ENCODE measurements at places on chromosomes 7 and 10.
A peak's percentile ranks its signal among the peaks of the same experiment; 100 is the strongest.

GRCh38 chr10:36494371-36494770 is 631.0 kb upstream of the ANKRD30A start:
- DNase-seq, result no peak

GRCh38 chr10:110007161-110007700 is 553 bp upstream of the ADD3 start:
- peak; percentile 75 for DNase-seq

DNA sequence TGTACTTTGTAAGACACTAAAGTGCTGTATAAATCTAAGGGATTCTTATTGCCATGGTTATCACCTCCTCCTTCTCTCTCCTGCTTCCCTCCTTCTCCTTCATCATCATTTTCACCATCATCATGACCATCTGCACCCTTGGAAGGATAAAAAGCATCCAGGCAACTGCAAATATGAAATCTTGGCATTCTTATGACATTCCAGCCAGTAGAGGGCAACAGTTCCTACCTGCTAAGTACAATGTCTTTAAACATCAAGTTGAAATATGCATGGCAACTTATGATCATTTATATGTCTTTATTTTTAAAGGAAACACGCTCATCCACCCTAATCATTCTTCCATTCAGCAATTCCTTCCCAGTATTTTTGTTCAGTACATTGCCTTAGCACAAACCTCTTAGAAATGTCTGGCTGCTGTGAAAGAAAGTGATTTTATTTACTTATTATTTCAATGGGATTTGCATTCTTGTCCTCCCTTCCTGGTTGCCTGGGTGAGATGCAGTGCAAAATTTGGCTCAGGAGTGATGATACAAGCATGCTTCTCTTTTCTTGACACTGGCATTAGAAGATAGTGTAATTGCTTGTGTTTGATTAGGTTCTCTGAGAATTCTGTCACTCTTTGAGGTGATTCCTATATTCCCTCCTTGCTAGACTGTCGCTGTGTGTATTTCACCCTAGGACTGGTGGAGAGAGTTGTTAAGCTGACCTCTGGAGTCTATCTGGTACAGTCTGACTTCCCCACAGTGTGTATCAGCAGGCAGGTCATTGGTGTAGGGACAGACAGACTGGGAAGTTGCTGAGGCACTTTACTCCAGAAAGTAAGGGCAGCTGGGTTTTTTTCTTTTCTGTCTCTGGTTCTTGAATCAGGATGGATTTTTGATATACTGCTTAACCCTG is 188.5 kb upstream of the BMPER start:
- DNase-seq, result no peak

GRCh38 chr10:100485801-100486495 is 23.1 kb downstream of the WNT8B start:
- DNase-seq, result no peak

DNA sequence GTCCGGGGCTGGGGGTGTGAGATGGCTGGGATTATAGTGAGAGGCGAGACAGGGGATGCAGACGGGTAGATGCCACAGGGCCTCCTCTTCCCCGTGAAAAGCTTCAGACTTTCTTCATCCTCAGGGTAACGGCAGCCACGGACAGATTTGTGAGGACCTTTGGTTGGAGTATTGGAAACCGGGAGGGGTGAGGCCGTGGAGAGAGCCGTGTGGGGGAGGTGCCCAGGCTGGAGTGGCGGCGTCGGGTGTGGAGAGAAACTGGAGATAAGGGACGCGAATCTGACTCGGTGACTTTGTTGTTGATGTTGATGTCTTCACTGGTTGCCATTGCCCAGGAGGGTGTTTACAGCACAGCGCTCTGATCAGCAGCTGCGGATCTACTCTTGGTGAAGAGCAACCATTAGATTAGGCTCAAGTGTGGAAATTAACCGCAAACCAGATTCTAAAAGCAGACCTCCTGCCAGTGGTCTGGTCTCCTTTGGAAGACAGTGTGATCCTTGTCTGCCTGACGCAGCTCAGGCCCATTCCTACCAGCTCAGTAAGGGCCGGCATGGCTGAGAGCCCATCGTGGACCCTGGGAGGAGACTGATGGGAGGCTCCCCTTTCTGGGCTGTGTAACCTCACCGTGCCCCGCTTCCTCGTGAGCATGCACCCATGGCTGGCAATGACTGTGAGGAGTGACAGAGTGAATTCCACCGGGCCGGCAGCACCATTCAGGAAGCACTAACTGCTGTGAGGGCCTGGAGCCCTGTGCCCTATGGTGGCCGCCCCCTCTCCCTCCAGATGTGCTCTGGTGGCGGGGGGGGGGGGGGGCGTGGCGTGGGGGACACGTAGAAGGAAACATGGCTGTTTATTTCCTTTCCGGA is 90.3 kb downstream of the INPP5A start:
- DNase-seq, result no peak

DNA sequence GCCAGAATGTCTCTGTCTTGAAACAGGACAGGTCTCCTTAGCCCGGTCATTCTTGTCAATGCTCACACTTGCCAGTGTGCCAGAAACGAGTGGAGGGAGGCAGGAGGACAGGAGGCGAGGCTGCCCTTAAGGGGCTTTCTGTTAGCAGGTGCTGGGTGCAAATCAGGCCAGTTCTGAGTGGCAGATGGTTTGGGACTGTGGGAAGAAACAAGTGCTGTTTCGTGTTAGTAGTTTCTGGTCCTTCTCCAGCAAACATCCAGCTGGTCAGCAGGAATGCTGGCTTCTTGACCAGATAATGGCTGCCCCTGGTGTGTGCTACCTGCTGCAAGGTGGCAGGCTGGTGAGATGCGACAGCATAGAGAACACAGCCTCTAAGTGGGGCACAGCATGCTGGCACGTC is 8.2 kb upstream of the NDUFB2 start:
- no peak for DNase-seq

DNA sequence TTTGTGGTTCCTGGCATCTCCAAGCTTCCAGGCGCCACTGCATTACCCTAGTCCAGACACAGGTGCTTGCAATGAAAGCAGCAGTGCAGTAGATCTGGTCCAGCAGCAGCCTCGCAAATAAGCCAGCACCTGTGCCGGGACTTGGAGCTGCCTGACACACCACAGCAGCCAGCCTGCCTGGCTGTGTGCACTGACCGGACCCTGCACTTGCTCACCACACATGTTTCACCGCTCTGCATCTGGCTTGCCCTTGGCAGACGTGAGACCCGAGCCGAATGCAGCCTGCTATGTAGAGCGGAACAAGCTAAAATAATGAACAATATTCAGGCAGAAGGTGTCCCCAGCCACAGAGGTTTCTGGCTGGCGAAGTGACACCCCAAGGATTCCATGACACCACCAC is 123.6 kb upstream of the POM121L12 start:
- DNase-seq, result no peak

- no peak for DNase-seq
These were observed 111.7 kb downstream of the JCAD start for GRCh38 chr10:29947701-29948060.

Data from stimulated activated CD4-positive, alpha-beta T cell treated with anti-CD3 and anti-CD28 coated beads, Interleukin-4, amount 100 ng/mL, for 1 hour (primary cell).